ENCODE measurements at places on chromosomes 3 and 15.

GRCh38 chr3:129045675-129046036 lies 14.9 kb upstream of the GP9 start:
- no peak for DNase-seq

DNA sequence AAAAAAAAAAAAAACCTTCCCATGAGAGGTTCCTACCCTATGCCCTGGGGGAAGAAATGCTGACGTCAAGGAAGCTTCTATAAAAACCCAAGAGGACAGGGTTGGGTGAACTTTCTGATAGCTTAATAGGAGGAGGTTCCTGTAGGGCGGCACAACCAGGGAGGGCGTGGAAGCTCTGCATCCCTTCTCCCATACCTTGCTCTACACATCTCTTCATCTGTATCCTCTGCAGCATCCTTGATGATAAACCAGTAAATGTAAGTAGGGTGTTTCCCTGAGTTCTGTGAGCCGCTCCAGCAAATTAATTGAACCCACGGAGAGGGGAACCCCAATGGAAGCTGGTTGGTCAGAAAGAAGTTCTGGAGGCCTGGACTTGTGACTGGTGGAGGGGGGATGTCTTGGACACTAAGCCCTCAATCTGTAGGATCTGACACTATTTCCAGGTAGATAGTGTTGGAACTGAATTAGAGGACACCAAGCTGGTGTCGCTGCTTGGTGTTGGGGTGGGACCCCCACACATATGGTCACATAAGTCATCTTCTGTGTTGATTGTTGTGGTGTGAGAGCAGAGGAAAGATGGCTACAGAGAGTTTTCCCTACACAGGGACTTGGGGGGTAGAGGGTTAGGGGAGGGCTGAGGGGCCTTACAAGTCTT lies 91.5 kb downstream of the ST6GAL1 start:
- no peak for DNase-seq

- no peak for DNase-seq
Observed at GRCh38 chr3:86029590-86029989, 961.4 kb downstream of the VGLL3 start.

DNA sequence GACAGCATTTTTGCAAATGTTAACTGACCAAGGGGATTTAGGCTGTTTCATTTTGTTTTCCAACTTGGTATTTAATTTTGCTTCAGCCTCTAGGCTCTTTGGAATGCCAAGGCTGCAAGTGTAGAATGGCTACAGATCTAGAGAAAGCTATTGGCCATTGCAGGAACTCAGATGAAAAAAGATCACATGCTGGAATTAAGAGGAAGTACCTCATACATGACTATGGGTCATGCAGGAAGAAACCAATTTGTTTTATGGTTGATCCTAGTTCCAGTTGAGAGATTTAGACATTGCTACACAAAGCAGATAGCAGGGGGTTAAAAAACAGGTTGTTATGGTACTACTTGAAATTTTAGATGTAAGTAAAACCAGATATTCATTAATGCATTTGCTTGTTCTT lies 12.7 kb upstream of the CLDN16 start:
- DNase-seq: no peak

- no peak for DNase-seq
Observed at GRCh38 chr3:48990636-48991469, 812 bp downstream of the P4HTM start.

DNA sequence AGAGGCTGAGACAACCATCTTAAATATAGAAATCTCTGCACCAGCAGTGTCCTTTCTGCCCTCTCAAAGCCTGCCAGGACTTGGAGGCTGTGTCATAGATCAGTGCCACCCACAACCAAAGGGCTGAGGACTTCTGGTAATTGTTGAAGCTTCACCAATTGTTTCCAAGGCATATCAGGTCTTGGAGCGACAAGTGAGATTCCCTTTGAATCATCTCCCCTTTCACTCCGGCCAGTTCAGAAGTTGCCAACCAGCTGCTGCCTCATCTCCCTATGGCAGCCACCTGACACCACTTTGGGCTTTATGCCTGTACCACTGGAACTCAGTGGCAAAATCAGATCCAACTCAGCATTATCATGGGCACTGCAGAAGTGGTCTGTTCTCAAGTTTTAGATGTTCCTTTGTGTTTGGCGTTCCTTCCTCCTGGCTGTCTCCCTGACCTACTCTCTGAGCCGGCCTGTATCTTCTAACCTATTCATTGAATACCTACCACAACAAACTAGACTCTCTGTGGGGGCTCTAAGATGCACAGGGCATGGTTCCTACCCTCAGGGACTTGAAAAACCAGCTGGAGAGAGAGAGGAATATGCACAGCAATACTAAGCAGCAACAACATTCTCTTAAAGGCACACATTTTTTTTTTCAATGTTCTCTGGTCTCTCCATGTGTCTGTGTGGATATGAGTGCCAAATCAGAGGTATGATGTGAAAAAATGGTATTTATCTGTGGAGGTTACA lies 90.8 kb upstream of the PFN2 start:
- DNase-seq: no peak

DNA sequence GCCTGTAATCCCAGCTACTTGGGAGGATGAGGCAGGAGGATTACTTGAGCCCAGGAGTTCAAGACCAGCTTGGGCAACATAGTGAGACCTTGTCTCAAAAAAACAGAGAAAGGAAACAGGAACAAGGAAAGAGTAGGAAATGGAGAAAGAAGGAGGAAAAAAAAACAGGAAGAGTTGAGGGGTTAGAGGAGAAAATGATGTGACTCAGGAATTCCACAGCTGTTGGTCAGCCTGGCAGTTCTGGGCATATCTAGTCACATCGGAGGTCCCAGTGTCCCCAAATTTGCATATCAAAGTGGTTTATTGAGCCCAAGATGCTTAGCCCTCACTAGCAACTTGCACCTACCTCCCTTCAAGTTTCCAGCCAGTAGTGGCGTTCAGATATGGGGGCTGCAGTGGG lies 18.8 kb upstream of the JMJD7 start:
- DNase-seq: no peak

DNA sequence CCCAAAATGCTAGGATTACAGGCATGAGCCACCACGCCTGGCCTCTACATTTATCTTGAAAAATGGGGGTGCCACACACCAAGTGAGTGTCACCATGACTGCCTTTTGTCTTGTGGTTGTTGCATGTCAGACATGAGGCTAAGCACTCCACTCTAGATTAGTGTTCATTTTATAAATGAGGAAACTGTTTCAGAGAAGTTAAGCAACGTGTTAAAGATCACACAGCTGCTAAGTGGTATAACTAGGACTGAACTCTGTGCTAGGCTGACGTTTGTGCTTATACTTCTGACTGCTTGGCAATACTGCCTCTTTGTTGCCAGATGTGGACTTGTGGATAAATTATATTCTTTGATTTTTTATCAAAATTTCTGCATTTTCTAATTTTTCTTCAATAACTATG lies 50.8 kb upstream of the SMAD6 start:
- DNase-seq: no peak

DNA sequence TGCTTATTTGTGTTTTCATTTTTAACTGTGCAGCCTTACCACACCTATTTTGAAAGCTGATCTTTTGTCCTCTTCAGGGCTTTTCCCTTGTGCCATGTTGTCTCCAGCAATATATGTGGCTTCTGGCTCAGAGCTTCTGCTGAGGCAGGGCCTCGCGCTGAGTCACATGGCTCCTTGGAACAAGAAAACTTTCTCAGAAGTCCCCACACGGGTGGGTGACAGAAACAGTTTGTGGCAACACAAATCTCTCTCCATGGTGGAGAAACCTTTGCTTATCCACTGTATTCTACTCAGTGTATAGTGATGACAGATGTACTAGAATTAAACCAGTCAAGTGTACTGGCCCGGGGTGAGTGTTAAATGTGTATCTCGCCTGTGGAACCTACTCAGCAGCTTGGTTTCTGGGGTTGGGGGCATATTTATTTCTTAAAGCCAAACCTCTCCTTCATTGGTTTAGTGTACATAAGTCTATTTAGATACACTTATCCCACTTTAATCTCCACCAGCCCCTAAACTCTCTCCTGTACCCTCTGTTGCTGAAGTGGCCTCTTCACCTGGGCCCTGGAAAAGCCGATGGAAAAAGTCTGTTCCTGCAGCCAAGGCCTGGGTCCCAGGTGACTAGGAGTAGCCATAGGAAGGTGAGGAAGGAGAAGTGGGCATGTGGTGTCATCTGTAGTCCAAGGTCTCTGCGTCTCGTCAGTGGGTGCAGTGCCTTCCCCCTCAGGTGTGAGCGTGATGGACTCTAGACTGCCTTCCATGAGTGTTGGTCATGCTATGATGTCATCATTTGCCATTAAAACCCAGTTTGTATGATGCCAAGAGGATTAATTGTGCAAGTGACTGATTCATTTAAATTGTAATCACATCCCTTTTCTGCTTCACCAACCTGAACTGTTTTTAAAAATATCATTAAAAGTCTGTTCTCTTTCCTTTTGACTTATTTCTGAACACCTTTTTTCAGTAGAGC lies 3.2 kb upstream of the FBXL22 start:
- no peak for DNase-seq

DNA sequence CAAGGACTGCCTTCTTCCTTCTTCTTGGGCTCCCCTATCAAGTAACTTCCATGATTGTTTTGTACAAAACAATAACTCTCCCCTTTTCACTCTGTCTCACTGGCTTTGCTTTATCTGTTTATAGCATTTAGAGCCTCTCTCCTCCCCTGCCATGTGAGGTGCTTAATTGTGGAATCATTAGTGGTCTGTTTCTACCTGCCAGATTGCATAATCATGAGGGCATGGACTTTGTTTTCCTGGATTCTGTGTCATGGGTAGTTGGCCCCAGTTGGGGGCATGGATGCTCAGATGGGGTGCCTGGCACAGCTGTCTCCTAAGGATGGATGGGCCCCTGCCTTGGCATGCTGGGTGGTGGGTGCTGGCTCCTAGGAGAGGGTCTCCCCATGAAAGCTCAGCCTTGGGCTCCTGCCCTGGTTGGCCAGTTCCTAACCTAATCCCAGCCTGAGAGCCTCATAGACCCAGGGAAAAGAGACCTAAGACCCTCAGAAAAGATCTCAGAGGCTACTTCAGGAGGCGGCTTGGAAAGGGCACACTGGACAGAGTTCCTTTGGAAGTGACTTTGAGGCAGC lies 8.0 kb upstream of the CTXND1 start:
- no peak for DNase-seq

DNA sequence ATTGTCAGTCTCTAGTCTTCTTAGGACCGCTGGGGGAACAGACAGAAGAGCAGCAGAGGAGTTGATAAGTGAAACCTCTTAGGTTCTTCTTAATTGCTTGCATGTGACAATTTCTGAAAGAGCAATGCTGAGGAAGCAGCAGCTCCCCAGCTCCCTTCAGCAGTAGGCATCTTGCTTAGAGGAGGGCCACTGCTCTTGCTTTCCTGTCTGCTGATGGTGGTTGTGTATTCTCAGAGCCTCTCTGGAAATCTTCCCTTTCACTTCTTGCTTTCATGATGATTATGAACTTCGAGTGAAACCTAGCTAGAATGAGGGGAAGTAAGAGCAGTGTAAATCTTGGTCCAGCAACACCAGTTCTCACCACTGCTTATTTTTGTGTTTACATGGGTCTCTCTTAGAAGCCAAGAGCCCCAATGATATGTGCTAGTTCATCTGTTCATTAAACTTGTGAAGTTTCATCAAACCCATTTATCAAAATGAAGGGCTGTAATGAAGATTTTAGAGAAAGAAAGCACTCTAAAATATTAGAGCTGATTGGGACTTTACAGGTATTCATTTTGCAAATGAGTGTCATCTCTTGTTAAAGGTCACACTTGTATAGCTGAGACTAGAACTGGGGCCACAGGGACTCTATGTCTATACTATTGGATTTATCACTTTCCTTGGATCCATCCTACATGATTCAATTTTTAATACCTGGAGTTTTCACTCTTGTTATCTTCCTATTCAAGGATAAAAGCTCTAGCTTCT lies 246.7 kb downstream of the LPP start:
- no peak for DNase-seq

- no peak for DNase-seq
Observed at GRCh38 chr3:171481011-171481410, 20.8 kb upstream of the TNIK start.

GRCh38 chr3:15531346-15531745 lies 9.8 kb upstream of the COLQ start:
- no peak for DNase-seq

DNA sequence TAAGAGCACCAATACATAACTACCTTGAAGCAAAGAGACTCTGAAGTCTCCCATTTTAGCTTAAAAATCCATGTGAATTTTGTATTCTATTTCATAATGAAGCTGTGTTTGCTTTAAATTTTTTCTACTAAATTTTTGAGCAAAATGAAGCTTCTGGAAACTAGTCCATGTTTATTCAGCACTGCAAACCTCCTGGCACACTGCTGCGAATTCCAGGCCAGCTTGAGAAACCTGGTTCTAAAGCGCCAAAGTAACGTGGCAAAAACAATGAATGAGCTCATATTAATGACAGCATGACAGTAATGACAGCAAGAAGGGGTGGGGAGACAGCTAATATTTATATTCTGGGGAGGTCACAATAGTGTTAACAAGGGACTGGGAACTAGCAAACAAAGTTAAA lies 25.7 kb downstream of the CEP152 start:
- DNase-seq: no peak

- no peak for DNase-seq
Observed at GRCh38 chr3:37321377-37321781, 147.0 kb upstream of the LRRFIP2 start.

GRCh38 chr3:101509811-101510210 lies 3.2 kb downstream of the SENP7 start:
- DNase-seq: no peak

GRCh38 chr15:73049564-73050215 lies 2.6 kb upstream of the NEO1 start:
- no peak for DNase-seq

DNA sequence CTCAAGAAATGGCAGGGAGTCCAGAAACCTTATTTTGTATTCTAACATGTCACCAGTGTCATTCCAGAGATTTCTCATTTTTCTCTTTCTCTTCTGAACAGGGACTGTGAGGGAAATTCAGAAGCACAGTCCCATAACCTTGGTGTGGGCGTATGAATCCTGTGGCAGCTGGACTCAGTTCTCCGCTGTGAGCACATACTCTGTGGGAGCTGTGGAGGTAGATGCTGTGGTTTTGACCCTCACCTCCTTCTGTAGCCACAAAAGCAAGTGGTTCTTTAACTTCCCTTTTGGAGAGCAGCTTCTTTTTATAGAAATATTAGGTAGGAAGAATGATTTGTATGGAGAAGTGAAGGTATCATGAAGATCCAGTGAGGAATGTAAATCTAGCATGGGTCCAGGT lies 13.4 kb downstream of the TMEM207 start:
- no peak for DNase-seq

GRCh38 chr3:197578376-197578775 lies 22.6 kb upstream of the BDH1 start:
- no peak for DNase-seq

- no peak for DNase-seq
Observed at GRCh38 chr3:98846101-98846500, 55.4 kb downstream of the DCBLD2 start.

- DNase-seq: no peak
Observed at GRCh38 chr3:25481386-25481785, 53.3 kb downstream of the RARB start.
